Activated B cell treated with CpG ODN at 0.5 μM for 24 hours (primary cell): ENCODE measurements at places on chromosomes 1 and 21.

- no peak for DNase-seq
Observed at GRCh38 chr21:31766899-31767298, 35.0 kb upstream of the SCAF4 start.

DNA sequence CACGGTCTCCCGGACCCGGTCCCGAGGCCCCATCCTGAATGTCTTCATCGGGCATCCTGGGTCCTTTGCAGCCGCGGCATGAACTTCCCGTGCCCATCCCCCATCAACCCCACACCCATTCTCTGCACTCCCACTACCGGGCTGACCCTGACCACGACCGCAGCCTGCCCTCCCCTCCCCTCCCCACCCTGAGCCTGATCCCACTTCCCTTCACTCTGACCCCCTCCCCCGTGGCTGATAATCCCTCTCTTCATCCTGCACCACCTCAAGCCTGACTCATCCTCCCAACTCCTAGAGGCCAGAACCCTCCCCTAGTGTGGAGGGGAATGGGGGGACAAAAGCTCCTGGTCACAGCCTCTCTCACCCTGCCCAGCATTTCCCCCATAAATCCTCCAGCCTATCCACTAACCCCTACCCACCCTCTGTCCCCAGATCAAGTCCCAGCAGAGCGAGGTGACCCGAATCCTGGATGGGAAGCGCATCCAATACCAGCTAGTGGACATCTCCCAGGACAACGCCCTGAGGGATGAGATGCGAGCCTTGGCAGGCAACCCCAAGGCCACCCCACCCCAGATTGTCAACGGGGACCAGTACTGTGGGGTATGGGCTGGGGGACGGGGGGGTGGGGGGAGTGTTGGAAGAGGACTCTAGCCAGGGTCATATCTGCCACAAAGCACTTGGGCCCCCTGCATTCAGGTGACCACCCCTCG is 602 bp downstream of the SH3BGRL3 start:
- DNase-seq: no peak

DNA sequence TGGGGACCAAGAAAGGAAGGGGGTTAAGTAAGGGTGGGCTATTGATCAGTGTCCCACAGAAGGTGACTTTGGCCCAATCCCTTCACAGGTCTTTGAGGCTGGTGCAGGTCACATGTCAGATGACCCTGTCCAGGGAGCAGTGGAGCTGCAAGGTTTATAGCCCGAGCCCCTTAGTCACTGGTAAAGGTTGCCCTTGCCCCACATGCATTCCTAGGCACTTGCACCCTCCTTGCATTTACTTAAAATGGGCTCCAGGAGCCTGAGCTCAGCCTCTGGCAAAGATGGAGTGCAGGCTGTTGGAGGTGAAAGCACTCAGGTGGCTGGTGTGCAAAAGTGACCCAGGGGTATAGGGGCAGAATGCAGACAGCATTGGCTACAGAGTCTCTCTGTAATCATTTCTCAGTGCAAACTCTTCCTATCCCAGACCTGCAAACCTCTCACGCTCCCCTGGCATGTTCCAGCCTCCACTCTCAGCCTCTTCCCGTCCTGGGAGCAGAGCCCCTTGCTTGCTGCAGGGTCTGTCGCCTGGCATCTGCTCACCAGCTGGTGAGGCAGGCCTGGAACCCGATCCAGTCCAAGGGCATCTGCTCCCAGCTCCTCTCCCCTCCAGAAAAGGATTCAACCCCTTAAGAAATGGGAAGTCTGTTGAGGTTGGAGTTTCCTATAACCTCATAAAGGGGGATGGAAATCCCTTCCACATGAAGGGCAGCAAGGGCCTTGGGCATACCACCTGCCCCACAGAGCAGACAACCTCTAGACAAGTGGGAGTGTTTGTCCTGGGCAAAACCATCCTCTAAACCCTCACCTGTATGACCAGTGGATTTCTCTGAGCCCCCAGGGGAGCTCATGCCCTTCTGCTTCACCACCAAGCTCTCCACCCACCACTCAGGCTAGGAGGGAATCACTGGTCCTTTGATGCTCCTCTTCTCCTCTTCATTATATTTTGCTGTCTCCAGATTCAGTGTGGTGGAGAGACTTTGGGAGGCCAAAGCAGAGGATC is 23.1 kb upstream of the PTPRF start:
- no peak for DNase-seq

DNA sequence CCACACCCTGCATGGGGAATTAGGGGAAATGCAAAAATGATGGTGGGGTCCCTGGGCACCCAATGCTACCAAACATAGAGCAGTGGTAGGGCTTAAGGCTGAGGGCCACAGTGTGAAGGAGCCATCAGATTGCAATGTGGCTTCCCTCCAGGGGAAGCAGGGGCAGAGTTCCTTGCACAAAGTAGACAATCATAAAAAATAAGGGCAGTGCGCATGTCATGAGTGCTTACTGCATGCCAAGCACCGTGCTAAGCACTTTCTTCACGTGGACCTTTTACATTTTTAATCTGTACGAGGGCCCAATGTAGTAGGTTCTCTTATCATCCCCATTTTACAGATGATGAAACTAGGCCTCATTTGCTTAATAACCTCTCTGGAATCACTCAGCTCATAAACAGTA is 56.6 kb downstream of the DDX20 start:
- no peak for DNase-seq

GRCh38 chr1:57146100-57146499 is 180.3 kb upstream of the C8B start:
- no peak for DNase-seq

DNA sequence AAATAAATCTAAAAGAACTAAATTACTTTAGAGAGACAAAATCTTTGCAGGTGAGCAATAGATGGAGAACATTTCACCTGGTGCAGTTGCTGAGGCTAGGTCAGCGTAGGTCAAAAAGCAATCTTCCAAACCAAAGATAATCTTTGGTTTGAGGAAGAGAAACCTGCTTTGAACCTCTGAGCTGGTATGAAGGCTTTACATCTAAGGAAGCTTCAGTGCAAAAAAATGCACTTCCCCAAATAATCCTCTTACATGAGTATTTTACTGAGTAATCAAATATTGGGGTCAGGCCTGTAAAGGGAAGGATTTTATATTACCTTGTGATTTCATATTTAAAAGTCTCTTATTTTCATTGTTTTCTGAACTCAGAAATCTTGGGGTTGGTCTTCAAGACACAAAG is 223.6 kb downstream of the SRGAP2C start:
- DNase-seq: no peak

DNA sequence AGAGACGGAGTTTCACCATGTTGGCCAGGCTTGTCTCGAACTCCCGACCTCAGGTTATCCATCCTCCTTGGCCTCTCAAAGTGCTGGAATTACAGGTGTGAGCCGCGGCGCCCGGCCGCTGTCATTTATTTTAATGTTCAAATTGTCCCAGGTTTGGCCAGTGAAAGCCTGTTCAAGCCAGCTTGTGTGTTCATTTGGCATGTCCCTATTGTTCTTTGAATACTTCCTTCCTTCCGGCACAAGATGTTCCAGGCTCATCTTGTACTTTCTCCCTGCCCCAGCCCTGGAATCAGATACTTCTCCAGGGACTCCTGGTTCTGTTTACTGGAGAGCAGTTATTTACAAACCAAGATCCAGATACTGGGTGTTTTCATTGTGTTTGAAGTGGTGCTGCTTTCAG is 37.0 kb downstream of the ZBTB8B start:
- no peak for DNase-seq

GRCh38 chr21:37531431-37531932 is 164.9 kb downstream of the DYRK1A start:
- no peak for DNase-seq

- no peak for DNase-seq
Observed at GRCh38 chr1:239044829-239045228, 341.5 kb upstream of the CHRM3 start.

DNA sequence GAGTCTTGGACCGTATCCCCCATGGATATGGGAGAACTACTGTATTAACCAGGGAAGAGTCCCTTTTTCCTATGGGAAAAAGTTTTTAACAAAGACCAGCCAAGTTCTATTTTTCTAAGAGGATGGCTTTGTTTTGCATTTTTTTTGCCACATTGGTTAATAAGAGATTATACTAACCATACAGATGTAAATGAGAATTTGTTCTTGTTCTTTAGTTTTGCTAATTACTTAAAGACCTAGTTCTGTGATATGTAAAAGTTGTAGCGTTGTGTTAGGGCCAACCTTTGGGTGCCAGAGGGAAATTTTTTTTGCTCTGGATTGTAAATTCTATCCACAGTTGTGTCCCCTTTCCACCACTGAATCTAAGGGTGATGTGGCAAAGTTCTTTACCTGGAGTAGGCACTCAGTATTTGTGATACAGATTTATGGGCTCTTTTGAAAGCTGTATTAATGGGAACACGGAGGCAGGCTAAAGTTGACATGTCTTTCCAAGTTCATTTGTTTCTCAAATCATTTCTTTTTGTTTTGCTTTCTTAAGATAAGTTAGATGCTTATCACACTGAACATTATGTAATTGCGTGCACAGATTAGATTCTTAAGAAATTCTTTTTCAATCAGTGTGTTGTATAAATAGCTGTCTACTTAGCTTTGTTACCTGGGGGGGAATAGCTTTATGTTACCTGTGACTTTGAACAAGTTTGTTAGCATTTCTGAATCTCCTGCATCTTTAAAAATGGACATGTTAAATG is 2.9 kb downstream of the SOAT1 start:
- no peak for DNase-seq

DNA sequence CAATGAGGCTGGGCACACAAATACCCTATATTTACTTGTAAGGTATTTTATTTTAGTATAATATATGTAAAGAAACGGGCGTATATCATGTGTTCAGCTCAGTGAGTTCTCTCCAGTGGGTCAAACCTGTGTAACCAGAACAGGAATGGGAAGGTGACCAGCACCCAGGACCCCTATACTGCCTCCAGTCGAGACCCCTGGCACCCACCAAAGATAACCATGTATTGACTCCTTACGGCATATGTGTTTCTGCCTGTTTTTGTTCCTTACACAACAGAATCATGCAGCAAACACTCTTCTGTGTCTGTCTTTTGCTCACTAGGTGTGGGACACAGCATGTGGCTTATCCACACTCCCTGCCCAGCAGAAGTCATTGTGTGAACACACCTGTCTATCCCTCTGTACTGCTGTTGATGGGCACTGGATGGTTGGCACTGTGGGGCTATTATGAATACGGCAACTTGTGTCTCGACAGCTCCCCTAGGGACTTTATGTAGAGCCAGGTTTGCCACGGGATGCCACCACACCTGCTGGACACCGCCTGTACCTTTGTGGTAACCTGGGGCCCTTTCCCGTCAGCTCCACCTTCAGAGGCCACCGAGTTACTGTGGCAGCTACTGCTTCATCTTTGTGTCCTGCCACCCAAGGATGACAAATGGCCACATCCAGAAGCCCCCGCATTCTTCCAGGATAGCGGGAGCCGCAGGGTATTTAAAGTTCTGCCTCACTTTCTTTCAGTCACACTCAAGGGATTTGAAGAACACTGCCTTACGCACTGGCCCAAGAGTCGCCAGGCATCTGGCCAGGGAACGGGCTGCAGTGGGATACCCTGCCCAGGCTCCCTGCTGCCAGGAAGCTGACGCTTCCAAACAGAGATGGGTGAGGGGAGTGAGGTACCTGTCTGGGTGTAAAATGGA is 23.5 kb upstream of the C2CD2 start:
- DNase-seq: no peak

- no peak for DNase-seq
Observed at GRCh38 chr21:41422546-41423304, 3.3 kb upstream of the MX1 start.

DNA sequence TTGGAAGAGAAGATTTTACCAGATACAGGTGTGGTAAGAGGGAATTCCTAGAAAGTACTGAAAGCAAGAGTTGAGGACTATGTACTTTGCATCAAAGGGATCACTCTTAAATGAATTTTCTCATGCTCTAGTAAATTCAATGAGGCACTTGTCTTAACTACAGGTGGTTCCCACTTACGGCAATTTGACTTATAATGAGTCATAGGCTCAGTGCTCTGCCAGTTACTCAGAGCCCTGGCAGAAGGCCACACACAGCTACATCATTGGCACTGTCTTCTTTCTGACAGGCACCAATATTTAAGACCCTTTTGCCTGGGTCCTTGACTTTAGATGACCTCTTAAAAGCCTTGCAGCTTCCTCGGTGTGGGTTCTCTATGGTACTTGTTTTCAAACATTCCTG is 15.9 kb upstream of the ADAMTS5 start:
- no peak for DNase-seq

DNA sequence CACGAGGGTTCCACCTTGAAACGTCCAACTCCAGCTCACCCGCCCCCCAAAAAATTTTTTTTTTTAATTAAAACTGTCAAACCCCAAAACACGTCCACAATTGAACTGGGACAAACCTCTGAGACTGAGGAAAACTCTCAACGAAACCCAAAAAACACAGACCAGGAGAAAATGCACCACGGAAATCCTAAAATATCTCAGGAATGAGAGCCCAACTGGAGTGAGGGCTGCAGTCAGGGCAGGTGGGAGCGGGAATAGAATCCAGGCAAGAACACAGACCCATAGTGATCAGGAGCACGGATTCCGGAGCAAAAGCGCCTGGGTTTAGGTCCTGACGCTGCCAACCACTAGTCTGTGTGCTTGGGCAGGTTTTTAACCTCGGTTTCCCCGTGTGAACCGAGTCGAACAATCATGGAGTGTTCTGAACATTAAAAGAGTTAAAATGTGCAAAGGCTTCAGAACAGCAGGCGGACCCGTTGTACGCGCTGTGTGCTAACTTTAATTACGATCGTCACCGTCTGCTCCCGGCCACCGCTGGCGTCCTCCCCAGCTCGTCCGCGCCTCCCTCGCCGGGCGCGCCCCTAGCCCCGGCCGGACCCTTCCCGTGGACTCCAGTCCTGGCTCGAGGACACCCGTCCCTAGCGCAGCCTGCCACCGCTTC is 624 bp downstream of the ARHGAP29 start:
- DNase-seq: no peak
